Stimulated activated CD4-positive, alpha-beta T cell treated with anti-CD3 and anti-CD28 coated beads, Interleukin-2, amount 100 ng/mL, for 4 hours (primary cell): ENCODE measurements at places on chromosomes 6 and 20.
A peak's percentile ranks its signal among the peaks of the same experiment; 100 is the strongest.

- DNase-seq = no peak
These were observed 30.8 kb downstream of the NHSL1 start for GRCh38 chr6:138468320-138469015.

DNA sequence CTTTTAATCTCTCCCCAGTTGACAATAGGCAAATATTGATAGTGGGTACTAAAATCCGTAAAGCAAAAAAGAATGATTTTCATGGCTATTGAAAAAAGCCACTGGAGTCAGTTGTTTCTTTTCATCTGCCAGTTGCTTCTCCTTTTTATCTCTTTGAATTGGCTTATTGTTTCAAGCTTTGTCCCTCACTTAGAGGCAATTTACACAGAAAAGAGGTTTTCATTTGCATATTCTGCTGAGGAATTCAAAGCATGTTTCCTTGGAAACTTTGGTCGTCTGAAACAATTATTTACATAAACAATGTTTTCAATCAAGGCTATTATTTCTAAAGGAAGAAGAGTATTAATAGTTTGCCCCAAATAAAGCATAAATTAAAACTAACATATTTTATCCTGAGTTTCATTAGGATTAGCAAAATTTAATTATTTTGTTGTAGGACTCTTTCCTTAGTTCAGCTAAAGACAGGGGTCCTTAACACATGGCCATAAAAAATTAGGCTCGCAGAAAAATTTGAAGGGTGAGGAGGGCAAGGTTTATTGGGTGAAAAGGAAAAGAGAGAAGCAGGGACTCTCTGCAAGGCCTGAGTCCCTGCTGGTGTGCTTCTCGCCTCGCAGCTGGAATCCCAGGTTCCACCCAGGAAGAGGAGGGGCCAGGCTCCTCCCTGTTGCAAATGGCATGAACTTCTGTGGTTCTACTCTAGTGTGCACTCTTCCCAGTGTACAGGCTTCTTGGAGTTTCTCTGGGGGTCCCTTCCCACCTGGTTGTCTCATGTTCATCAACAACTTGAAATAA is 138.8 kb upstream of the LAMA2 start:
- DNase-seq = no peak

GRCh38 chr6:149168968-149169367 is 148.5 kb upstream of the TAB2 start:
- DNase-seq = no peak

- DNase-seq = no peak
These were observed 207.5 kb downstream of the MANEA start for GRCh38 chr6:95784869-95785268.

DNA sequence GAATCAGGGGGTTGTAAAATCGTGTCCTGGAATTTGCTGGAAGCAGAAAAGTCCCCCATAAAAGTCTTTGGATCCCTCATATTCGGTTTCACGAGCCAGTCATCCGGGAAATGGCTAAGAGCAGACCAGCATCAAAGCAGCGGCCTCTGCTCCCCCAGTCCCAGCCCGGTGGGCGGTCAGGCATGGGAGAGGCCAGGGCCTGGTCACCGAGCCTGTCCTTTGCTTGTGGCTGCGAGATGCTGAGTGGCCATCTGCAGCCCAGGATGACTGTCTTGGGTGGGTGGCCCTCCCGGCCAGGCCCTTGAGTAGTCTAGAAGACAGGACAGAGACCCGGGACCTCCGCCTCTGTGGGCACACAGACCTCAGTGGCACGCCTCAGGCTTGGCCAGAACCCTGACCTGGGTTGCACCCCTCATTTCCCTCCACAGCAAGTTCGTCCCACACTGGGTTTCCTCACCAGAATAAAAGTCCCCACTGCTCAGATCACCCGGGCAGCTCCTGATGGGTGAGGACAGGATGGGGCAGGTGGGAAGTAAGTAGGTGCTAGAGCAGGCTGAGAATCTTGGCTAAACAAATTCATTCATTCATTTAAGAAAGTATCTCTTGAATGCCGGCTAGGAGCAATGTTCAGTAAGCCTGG is 172.1 kb downstream of the BMP7 start:
- no peak for DNase-seq

- peak; percentile 81 for DNase-seq
These were observed 105.5 kb upstream of the MYL9 start for GRCh38 chr20:36435592-36436541.

DNA sequence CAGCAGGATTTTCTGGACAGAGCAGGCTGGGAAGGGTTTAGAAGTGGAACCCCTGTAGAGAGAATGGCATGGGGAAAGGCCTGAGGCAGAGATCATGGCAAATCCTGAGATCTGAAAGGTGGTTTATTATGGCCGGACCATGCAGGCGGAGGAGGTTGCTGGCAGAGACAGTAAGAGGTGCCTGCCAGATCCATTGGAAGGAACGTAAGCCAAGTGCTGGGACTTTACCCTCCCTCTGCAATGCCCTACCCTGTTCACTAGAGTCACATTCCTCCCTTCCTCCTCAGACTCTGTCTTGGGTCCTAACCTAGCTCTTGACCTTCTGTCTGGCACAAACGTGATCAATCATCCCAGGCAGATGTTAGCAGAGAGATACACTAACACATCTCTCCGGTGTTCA is 66.4 kb upstream of the SLC22A23 start:
- no peak for DNase-seq

GRCh38 chr6:36219081-36219480 is 22.5 kb downstream of the BRPF3 start:
- DNase-seq = no peak

- DNase-seq = no peak
These were observed 279.5 kb upstream of the RNF217 start for GRCh38 chr6:124682751-124683150.

- no peak for DNase-seq
These were observed 19.3 kb upstream of the CCN6 start for GRCh38 chr6:112034616-112034995.

GRCh38 chr6:135002974-135003703 is 51.5 kb downstream of the HBS1L start:
- no peak for DNase-seq

DNA sequence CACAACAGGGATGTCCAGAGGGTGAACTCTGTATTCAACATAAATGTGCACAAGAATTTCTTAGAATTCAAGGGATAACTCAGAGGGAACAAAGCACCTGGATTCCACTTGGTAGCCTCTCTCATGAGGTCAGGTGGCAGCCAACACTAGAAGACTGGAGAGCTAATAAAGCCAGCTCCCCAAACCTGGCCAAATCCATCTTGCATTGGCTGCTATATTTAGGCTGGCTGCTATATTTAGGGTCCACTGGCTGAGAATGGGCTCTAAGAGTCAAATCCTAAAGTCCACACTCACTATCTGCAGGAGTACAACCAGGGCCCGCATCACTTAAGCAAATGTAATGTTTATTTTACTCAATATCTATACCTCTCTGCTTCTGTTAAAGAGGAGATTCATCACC is 20.0 kb downstream of the TBC1D7 start:
- no peak for DNase-seq

DNA sequence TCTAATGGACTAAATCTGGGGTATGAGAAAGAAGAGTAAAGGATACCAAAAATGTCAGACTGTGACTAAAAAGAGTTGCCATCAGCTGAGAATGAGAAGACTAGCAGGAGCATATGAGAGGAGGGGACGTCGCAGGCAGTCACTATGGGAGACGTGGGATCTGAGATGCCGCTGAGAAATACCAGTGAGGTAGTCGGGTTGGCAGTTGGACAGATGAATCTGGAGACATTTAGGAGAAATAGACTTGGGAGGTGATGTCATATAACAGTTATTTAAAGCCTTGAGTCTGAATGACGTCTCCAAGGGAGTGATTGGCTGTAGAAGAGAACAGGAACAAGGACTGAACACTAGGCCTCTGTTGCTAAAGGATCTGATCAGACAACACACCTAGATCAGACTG is 51.5 kb upstream of the TRIM26 start:
- no peak for DNase-seq
